ENCODE measurements at places on chromosomes 16 and 17.
A peak's percentile ranks its signal among the peaks of the same experiment; 100 is the strongest.

- peak; percentile 81 for DNase-seq
These were observed 35.6 kb downstream of the YPEL2 start for GRCh38 chr17:59366773-59367656.

DNA sequence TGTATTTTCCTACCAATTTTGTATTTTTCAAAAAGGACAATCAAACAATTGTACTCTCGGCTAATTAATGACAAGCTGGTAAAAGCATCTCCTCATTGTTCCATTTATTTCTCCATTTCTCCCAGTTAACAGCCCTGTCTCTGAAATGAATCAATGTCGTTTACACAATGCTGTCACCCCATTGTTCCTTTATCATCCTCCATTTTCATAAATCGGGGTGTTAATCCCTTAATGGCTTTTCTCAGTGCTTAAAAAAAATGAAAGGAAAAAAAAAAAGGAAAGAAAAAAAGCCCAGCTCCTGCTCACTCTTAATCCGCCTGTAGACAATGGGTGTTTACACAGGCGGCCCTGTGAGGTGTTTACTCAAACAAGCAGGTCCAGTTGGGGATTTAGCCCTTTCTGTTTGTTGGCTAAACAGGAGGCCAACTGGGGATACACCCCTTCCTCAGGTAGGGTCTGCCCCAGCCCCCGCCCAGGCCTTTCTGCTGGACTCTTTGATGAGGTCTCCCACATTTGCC is 86.8 kb upstream of the SALL1 start:
- no peak for DNase-seq

GRCh38 chr17:79905832-79906231 is 66.6 kb upstream of the CBX4 start:
- DNase-seq: no peak

DNA sequence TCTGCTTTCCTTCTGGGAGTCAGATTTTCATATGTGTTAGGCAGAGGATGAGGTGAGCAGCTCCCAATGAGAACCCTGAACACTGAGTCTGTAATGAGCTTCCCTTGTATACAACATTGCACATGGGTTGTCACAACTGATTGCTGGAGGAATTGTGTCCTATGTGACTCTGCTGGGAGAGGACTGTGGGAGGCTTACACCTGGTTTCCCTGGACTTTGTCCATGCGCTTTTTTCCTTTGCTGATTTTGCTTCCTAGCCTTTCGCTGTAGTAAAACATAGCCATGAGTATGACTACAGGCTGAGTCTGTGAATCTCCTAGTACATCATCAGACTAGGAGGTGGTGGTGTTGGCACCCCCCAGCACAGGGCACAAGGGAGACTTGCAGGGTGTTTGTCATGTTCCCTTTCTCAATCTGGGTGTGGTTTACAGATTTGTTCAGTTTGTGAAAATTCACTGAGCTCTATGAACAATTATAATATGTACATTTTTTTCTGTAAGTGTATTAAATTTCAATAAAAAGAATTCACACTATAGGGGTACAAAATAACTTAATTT is 1.7 kb upstream of the PLK1 start:
- no peak for DNase-seq

- no peak for DNase-seq
These were observed 1.8 kb downstream of the PIK3R5 start for GRCh38 chr17:8963647-8964258.
